ENCODE measurements at places on chromosomes 13 and 19.

GRCh38 chr13:95254339-95254738 is 46.9 kb downstream of the ABCC4 start:
- DNase-seq: no peak

DNA sequence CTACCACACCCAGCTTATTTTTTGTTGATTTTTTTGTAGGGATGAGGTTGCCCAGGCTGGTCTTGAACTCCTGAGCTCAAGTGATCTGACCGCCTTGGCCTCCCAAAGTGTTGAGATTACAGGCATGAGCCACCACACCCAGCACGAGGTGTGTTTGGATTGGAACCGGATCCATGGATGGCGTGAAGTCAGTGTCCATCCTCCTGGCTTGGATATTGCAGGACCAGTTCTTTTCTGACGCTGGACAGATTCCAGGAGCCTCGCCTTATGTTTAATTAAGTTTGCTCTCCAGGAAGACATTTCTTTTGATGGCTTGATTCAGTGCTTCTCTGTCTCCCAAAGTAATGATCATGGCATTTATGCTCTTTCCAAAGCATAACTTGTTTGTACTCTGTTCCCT is 14.4 kb upstream of the RFXAP start:
- DNase-seq: no peak

GRCh38 chr13:64305246-64305645 is 2889.6 kb upstream of the PCDH20 start:
- DNase-seq: no peak

DNA sequence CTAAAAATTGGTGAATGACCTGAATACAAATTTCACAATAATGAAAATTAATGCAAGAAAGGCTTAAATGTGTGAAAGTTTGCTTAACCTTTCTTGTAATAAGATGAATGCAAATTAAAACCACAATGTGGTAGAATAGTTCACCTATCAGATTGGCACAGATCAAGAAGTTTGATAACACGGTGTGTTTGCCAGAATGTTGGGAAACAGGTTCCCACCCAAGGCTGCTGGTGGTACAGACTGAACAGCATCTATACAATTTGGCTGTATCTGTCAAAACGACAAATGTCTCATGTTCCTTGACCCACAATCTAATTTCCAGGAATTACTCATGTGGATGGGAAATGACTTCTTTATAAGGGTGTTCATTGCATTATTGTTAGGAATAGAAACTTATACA is 8.6 kb upstream of the IRS2 start:
- DNase-seq: no peak

DNA sequence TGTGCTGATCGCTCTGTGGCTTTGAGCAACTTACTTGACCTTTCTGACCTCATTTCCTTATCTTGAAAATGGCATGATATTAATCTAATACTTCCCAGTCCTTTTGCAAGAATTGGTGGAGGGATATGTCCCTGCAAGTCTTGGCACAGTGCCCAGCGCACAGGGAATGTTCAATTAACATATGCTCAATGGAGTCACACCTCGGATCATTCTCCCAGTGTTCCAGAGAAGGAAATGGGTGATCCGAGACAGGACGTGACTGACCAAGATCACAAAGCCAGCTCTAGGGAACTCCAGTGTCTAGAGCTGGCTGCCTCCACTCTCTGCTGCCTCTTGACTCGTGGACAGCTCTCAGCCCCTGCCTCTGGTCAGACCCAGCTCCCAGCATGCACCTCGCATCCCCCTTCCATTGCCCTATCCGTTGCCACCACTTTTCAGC is 3.6 kb downstream of the CDC42EP5 start:
- no peak for DNase-seq

- no peak for DNase-seq
Observed at GRCh38 chr13:68099631-68100030, 869.5 kb upstream of the PCDH9 start.

DNA sequence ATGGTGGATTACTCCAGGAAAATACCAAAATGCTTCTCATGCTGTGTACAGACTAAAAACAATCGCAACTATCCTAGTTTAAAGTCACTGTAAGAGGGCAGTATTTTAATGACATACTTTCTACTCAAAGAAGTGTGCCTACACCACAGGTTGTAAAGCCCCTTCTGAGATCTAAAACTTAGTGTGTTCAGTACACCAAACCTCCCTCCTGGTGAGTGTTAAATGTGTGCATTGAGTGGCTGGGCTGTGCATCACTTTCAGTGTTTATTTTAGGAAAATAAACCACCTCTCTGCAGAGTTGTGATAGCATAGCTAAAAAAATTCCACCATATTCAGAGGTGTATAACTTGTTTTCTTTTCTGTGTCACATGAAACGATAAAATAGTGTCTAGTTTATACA is 263.7 kb downstream of the DACH1 start:
- no peak for DNase-seq

GRCh38 chr19:18266771-18267686 is 7.2 kb downstream of the IQCN start:
- no peak for DNase-seq

- DNase-seq: peak; percentile 46
Observed at GRCh38 chr13:74443631-74444030, 309.4 kb upstream of the KLF12 start.

- DNase-seq: no peak
Observed at GRCh38 chr19:38317104-38317612, 1.4 kb upstream of the YIF1B start.

- no peak for DNase-seq
Observed at GRCh38 chr19:13008926-13009787, 13.9 kb downstream of the NFIX start.

- no peak for DNase-seq
Observed at GRCh38 chr19:39941615-39942365, 7.4 kb upstream of the FCGBP start.

- DNase-seq: no peak
Observed at GRCh38 chr19:50669302-50670101, 20.3 kb downstream of the C19orf81 start.

- DNase-seq: no peak
Observed at GRCh38 chr19:48118131-48118517, 7.5 kb upstream of the PLA2G4C start.

DNA sequence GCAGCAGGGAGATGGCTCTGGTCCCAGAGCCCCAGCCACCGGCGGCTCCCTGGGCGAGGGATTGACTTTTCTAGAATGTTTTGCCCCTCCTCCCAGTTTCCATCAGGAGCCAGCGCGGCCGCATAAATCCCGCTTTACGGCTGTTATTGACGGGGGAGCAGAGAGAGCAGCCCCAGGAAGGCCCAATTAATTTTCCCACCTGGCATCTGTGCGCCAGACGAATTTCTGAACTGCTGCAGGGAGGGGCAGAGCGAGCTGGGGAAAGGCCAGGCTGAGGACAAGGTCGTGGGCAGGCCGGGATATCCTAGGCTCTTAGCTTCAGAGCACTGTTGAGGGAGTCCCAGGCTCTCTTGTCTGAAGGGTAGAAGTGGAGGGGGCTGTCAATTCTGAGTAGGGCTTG is 24.7 kb downstream of the ZNRF4 start:
- no peak for DNase-seq

DNA sequence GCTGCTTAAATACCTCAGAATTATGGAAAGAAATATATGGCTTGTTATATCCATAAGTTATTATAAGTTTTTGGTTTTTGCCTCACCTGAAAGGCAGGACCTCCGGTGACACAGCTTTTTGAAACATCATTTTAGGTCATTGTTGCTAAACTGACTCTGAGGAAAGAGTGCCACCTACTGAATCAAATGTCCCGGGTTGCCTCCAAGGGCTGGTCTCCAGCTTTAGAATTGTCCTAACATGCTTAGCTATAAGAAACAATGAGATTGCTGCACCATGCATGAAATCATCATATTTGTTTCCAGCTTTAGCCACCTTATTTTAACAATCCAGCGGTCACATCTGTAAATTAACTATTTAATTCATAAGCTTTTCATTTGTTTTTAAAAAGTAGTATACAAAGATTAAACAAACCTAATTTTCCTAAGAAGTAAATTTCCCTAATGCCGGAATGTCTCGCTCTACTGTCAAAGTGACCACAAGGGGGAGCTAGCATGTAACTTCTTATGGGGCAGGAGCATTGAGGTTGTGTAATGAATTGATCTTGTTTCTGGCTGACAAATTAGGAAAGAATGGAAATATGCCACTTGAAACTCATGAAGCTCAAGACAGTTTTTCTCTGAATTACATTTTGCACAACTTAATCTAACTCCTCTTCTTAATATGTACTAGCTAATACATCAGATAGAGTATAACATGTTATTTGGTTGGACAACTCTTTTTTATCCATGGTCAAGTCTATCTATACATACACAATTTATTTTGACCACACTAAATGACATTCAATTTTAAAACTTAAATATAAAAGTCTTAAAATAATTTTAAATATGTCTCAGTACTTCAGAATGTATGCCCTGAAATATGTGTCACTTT is 6.7 kb upstream of the PCDH17 start:
- DNase-seq: peak; percentile 10

GRCh38 chr13:97338571-97338970 is 95.4 kb upstream of the RAP2A start:
- DNase-seq: no peak

GRCh38 chr19:2587001-2587719 is 111.2 kb downstream of the GADD45B start:
- DNase-seq: no peak

GRCh38 chr13:45752510-45752909 is 50.4 kb downstream of the CBY2 start:
- no peak for DNase-seq

GRCh38 chr13:27465611-27466010 is 15.2 kb upstream of the MTIF3 start:
- no peak for DNase-seq

DNA sequence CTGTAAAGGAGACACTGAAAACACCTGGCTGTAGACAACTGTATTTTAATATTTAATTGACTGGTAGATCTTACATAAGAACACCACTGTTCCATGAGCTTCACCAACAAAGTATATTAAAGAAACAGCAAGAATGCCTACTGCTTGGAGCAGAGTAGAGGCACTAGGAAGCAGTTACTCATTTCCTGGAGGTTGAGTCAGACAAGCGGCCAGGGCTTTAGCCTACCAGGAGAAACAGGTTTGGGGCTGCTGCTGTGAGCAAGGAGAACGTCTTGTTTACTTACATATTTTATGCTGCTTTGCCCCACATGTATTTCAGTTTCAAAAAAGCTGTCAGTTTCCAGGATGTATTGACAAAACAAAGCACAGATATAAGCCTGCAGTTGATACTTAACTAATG is 33.4 kb downstream of the ALG5 start:
- peak; percentile 14 for DNase-seq

GRCh38 chr13:43799191-43799590 is 12.4 kb upstream of the ENOX1 start:
- DNase-seq: no peak

GRCh38 chr19:15976836-15977689 is 28.3 kb downstream of the OR10H4 start:
- DNase-seq: no peak

DNA sequence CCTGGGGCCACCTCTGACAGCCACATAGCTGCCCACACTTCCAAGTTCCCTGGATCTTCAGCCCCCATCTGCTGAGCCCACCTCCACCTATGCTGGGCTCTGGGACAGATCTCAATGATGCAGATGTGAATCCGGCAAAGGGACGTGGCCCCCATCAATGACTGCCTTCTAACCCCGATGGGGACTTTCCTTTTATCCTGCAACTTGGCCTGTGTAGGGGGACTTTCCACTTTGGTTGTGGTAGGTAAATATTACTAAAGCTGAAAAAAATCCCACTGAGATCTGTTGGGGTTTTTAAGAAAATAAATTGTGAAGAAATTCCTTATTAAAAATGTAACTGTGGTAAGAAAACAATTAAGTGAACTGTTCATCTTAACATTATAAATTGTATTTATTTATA is 20.8 kb upstream of the ASPDH start:
- no peak for DNase-seq

DNA sequence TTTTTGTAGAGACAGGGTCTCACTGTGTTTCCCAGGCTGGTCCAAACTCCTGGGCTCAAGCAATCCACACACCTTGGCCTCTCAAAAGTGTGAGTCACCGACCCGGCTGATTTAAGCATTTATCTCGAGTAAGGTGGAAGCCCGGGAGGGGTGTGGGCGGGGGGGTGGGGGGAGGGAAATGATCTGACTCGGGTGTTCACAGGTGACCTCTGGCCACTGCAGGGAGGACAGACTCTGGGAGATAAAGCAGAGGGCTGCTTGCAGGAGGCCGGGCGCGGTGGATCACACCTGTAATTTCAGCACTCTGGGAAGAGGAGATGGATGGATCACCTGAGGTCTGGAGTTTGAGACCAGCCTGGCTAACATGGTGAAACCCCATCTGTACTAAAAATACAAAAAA is 7.9 kb downstream of the DENND1C start:
- no peak for DNase-seq

GRCh38 chr13:80742033-80742432 is 401.1 kb upstream of the SPRY2 start:
- no peak for DNase-seq

DNA sequence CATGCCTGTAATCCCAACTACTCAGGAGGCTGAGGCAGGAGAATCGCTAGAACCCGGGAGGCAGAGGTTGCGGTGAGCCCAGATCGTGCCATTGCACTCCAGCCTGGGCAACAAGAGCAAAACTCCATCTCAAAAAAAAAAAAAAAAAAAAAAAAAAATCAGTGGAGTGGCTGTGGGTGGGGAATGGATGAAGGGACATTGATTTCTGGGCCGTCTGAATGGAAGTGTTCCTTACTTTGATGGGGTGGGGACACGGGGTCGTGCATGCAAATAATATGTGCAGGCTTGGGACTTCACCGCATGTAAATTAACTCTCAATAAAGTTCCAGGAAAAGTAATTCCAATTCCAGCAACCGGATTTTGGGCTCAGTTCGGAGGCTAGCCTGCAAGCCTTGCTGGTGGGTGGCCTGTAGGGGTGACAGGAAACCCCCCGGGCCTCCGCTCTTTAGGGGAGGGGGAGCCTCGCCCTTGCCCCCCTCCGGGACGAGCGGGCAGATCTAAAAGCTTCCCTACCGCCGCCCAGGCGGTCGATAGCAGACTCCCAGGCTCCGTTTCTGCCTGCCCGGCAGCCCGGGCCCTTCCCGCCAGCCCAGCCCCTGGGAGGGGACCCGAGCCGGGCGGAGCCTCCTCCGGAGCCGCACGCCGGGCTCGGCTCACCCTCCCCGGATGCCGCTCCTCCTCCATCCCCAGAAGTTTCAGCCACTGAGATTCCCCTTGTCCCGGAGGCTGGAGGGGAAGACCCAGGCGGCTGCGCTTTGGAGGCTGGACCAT is 48.0 kb upstream of the ADGRE5 start:
- DNase-seq: no peak

DNA sequence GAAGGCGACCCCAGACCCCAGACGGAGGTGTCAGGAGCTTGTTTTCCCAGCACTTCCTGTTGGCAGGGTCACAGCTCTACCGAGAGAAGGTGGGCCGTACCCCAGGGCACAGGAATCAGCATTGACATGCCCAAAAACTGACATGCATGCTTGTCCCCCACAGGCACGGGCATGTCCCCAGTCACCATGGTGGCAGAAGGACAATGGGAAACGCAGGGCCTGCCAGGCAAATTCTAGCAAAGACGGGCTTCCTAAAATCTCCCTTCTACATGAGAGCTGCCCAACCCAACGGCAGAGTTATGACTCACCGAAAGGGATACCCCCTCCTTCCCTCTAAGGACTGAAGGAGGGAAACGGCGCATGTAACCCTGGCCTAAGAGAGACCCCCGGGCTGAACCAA is 18.5 kb downstream of the TSHZ3 start:
- DNase-seq: no peak

GRCh38 chr13:98853771-98854221 is 101.3 kb upstream of the SLC15A1 start:
- DNase-seq: peak; percentile 40

All from AG09319 (cell line).